Tibial nerve (tissue), 4 donors: ENCODE measurements at places on chromosomes 7 and 10. TPM values are rescaled to one million over a fixed set of nuclear protein-coding genes. Genes with fewer than 3 reads are reported as not detected.

GRCh38 chr7:151895008-151895630, 18.2 kb upstream of the PRKAG2 start:
- DNase-seq = no peak

- no peak for DNase-seq
Observed at GRCh38 chr7:157495177-157495553, 158.4 kb downstream of the DNAJB6 start.

GRCh38 chr7:95502403-95502802, 16.7 kb downstream of the ASB4 start:
- DNase-seq = no peak

DNA sequence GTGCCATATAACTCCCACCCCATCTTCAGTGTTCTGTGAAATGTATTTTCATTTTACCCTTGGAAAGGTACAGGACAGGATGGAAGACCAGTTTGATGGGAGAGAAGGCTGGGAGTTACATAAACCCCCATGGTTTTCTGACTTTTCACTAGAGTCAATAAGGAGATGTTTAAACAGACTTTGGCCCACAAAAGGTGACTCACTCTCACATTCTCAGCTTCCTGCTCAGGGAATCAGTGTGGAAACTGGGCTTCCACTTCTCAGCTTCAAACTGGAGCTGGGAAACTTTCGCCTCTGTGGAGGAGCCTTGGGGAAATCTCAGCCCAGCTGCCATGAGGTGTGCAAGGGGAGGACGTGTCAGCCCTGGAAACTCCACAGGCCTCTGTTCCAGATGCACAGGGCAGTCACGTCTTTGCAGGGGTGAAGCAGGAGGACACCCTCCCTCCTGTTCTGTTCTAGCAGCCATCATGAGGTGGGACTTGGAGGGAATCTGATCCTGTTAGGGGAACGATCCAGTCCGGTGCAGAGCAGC, 560.5 kb upstream of the GALNT17 start:
- no peak for DNase-seq

DNA sequence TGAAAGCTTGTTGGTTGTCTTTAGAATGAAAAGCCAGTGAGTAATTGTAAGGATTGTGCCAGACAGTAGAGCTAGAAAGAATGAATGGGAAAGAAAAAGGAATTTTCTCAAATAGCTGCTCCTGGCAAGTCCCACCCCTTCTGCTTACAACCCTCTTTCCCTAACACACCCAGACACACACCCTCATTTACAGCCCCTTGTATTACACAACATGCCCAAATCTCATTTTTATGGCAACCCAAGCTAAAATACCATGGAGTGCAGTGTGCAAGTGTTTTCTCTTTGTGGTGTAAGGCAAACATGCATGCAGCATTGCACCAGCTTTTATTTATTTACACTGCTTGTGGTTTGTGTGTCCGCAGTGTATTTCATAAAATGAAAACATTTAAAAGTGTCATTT, 1.5 kb downstream of the PRKAR2B start:
- no peak for DNase-seq

GRCh38 chr10:116588995-116589394, 1.8 kb upstream of the PNLIPRP1 start:
- DNase-seq = no peak

The SLC26A4 gene
- total RNA-seq = 0.42 TPM

The MBL2 gene
- 0.21 TPM for total RNA-seq

DNA sequence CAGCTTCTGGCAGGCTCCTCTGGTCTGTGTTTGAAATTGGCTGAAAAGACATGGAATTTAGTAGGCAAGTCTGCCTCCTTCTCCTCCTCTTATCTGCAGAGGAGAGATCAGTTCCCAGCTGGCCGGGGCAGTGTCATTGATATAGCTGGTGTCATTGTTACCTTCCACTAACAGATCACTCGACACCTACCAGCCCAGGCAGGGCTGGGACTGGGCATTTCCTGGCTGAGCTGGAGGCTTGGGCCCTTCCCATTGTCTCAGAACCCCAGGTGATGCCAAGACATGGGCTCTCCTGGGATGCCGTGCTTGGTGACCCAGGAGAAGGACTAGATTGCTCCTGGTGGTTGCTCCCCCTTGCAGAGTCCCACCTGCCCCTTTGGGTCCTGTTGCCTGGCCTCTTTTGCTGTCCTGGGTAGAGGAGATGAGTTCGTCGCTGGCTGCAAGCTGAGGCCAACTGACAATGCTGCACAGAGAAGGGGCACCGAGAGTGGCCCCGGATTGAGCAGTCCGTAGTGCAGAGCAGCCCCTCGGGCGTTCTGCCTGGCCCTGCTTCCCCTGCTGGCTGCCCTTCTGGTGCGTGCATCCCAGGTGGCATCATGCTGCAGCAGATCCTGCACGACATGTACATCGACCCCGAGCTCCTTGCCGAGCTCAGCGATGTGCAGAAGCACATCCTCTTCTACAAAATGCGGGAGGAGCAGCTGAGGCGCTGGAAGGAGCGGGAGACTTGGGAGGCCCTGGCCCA, at the start of gene SH2D4B:
SH2D4B (plus strand) TSS at position 167 of the 745 bp plus-strand sequence; CDS start at position 597, 430 bp downstream.
- DNase-seq = no peak

The C7orf57 gene
- 0.60 TPM for total RNA-seq

DNA sequence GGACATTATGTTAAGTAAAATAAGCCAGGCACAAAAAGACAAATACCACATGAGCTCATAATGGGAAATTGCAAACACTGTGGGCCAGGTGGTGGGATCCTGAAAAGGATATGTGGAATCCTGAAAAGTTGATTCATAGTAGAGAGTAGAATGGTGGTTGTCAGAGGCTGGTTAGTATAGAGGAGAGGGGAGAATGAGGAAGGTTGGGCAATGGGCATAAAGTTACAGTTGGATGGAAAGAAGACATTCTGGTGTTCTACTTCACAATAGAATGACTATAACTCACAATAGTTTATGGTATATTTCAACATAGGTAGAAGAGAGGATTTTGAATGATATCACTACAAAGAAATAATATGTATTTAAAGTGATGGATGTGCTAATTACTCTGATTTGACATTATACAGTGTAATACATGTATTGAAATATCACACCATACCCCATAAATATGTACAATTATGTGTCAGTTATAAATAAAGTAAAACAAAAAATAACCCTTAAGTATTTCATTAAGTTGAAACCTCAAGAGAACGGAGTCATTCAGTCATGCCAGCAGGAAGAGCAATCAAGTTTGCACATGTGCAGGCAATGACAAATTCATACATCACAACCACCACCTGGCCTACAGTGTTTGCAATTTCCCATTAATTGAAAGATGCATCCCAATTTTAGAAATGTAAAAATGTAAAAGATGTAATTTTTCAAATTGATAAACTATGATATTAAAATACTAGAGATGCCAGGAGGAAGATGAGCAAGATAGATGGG, 156.7 kb downstream of the MAGI2 start:
- DNase-seq = no peak

GRCh38 chr10:100736144-100736808, 9.1 kb upstream of the PAX2 start:
- DNase-seq = no peak

DNA sequence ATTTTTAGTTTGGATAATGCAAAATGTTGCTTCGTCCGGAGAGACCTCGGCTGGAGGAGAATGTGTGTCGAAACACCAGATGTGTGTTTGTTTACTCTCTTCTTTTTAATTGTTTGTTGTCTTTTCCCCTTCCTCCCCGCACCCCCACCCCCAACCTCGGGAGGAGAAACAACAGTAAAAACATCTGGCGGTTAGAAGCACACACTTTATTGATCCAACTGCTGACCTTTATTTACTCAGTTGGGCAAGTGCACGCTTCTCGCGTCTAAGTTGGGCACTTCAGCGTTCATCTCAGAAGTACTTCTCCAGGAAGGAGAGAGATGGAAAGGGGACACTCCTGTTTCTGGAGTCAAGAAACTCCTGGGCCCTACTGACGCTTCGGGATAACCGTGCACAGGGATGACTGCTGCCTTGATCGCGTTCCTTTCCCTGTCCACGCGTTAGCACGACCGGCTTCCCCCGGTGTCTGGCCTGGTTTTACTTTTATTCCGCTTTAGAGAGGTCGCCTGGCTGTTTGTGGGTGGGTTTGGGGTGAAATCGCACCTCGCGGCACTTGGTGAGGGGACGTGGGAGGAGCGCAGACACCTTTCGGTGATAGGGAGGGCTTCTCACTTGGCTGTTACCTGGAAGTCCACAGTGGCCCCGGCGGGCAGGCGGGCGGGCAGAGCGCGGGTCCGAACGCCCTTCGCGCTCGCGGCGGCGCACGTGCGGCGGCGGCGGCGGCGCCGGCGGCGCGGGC, 168.3 kb upstream of the PPP1R3A start:
- DNase-seq = peak; percentile 30

GRCh38 chr7:662576-662975, 63.9 kb upstream of the DNAAF5 start:
- no peak for DNase-seq

DNA sequence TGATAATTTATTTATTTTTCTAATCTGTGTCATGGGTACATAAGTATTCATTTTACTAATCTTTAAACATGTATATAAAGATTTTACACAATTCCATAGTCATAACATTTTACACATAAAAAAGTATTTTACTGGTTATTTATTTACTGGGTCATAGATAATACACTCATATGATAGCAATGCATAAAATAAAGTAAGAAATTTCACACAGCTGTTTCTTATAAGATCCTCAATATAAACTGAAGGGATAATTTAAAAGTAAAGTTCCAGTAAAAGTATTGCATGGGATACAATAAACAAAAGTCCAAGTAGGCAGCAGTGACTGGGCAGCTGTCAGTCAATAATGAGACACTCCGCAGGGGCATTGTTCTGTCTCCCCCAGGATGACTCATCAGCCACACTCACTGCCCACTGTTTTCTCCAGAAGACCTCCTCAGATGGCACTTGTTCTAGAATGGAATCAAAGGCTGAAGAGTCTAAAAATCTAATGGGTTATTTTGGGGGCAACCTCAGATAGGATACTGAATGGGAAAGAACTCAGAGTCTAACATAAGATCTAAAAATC, 32.7 kb downstream of the DPY19L1 start:
- no peak for DNase-seq

DNA sequence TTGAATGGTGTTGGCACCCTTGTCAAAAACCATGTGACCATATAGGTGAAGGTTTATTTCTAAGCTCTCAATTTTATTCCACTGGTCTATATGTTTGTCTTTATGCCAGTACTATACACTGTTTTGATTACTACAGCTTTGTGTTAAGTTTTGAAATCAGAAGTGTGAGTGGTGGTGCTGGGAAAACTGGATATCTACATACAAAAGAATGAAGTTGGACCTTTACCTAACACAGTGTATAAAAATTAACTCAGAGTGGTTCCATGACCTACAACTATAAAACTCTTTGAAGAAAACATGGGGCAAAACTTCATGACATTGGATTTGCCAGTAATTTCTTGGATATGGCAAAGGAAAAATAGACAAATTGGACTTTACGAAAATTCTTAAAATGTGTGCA, 112.2 kb downstream of the NRF1 start:
- DNase-seq = no peak

The EMX2 gene
- total RNA-seq = 0.78 TPM

- no peak for DNase-seq
Observed at GRCh38 chr7:30113144-30113543, 21.6 kb upstream of the MTURN start.

DNA sequence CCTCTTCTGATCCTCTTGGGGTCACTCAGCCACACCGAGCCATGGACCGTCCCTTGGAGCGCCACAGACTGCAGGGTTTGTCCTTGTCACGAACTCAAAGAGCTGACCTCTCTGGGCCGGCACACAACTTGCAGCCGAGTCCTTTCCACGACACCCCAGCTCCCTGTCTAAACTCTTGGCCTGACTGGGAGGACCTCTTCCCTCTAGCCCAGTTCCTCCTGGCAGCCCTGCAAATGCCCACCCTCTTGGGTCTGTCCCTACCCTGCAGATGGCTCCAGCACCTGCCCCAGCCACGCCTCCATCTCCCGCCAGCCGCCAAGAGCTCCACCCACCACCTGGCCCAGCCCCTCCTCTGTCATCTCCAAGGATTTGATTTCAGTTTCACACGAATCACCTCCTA, 339.2 kb downstream of the DNAJB6 start:
- DNase-seq = no peak

DNA sequence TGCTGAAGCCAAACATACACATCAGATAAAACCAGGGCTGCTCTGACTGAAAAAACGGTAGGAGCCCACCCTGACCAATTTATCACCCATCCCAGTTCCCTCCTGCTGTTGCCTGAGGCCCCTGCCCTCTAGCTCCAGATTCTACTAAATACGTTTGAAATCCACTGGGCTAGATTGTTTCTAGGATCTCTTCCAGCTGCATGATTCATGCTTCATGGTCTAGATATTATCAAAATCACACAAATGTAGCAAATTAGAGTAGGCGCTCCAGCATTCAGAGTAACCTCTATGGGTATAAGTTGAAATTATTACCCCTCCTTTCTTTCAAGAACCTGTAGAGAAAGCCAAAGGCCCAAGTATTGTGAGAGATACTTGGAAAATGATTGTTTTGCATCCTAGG, 151.2 kb upstream of the FAM13C start:
- no peak for DNase-seq

DNA sequence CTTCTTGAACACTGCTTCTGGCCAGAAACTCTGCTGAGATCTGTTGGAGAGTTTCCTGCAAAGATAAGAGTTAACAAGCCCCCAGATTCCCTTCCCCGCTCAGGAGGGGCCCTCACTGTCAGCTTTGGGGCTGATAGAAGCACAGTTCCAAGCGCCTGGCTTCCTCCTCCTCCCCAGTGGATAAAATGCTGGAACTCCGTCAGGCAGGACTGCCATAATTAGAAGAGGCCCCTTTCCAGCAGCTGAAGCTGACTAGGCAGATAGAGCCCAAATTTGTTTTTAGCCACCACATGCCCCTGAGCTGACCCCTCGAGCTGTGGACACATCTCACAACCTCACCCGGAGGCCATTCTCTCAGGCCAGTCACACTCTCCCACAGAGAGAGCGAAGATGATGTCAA, 89.4 kb downstream of the TBXAS1 start:
- no peak for DNase-seq

The CAMK1D gene
- 6.9 TPM for total RNA-seq

GRCh38 chr10:125567529-125567928, 115.4 kb downstream of the TEX36 start:
- DNase-seq = no peak

The PRKCQ gene
- total RNA-seq = not detected

The TCTN3 gene
- total RNA-seq = 21.0 TPM

DNA sequence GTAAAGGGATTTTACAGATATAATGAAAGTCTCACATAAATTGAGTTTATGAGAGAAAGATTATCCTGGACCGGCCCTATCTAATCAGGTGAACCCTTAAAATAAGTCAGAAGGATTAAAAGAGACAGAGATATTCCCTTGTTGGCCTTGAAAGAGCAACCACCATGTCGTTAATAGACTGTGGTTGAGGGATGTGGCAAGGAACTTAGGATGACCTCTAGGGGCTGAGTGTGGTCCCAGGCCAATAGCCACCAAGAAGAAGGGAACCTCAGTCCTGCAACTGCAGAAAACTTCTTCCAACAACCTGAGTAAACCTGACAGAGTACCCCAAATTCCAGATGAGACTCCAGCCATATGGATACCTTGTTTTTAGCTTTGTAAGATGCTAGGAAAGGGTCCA, 121.5 kb downstream of the POLR1F start:
- no peak for DNase-seq

DNA sequence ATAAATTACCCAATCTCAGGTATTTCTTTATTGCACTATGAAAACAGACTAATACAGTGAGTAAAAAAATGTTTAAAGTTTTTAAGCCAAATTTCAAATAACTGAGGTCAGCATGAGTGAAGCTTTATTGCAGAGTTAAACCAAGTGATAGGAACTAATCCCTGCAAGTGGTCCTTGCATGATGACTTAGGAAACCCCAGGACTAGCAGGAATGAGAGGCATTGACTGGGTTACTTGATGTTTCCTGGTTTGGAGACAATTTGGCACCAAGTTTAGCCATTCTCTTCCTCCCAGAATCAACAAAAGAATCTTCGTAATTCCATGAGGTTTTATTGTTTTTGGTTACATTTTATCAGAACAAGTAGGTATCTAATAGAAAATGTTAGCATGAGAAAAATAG, 194.2 kb downstream of the BICC1 start:
- no peak for DNase-seq
